IPS DF 6.9 (cell line): ENCODE measurements at places on chromosomes 1 and 21.

GRCh38 chr1:19203440-19203839 lies 6.6 kb downstream of the UBR4 start:
- no peaks in the 10 kb centered on the region; the same call in 1 of the 2 replicates for H3K4me1 ChIP-seq
- no peak overlapping the region for H3K27ac ChIP-seq
- H3K27me3 ChIP-seq: no peaks in the 10 kb centered on the region
- peaks cover 9% of the 10 kb centered on the region; the same call in 1 of the 2 replicates for H3K36me3 ChIP-seq
- no peak for DNase-seq

GRCh38 chr1:67894981-67895735 lies 61.9 kb upstream of the GNG12 start:
- no peak for DNase-seq
- H3K4me1 ChIP-seq: peaks cover 4% of the 10 kb centered on the region; the same call in 1 of the 2 replicates
- H3K36me3 ChIP-seq: no peaks in the 10 kb centered on the region
- no peaks in the 10 kb centered on the region for H3K27me3 ChIP-seq

DNA sequence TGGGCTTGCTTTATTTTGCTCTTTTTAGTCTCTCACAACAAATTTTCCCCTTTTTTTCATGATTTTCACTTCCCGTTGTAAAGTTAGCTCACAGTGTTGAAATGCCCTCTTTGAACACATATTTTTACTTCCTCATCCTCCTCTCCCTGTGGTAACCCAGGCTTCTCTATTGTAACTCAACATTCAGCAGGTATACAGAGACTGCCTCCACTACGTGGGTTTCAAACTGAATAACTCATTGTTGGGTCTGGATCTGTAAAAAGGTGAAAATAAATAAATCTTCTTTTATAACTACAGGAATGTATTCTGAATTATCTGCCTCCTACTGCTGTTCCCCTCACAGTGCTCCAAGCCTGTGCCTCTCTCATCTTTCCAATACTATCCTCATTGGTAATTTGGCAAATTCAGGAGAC lies 166.4 kb downstream of the RUNX1 start:
- H3K27ac ChIP-seq: no peak overlapping the region
- H3K36me3 ChIP-seq: no peaks in the 10 kb centered on the region
- H3K4me3 ChIP-seq: no peak overlapping the region
- peaks cover 33% of the 10 kb centered on the region for H3K27me3 ChIP-seq
- no peak for DNase-seq

- H3K27ac ChIP-seq: no peak overlapping the region
- DNase-seq: no peak
- H3K4me1 ChIP-seq: no peaks in the 10 kb centered on the region
- H3K4me3 ChIP-seq: no peak overlapping the region
- H3K27me3 ChIP-seq: no peaks in the 10 kb centered on the region
These were observed 19.8 kb upstream of the MUTYH start for GRCh38 chr1:45359882-45360513.

GRCh38 chr1:199297174-199297573 lies 658.3 kb downstream of the PTPRC start:
- H3K4me1 ChIP-seq: no peaks in the 10 kb centered on the region
- no peak overlapping the region for H3K27ac ChIP-seq
- no peak for DNase-seq
- H3K36me3 ChIP-seq: no peaks in the 10 kb centered on the region

- H3K4me3 ChIP-seq: peak overlapping the region; percentile 30; the same call in 1 of the 2 replicates
- no peak overlapping the region for H3K27ac ChIP-seq
- H3K36me3 ChIP-seq: no peaks in the 10 kb centered on the region
- H3K27me3 ChIP-seq: no peaks in the 10 kb centered on the region
- H3K4me1 ChIP-seq: no peaks in the 10 kb centered on the region; the same call in 1 of the 2 replicates
- no peak for DNase-seq
These were observed 150.1 kb upstream of the FGGY start for GRCh38 chr1:59146651-59147358.

- no peaks in the 10 kb centered on the region for H3K36me3 ChIP-seq
- H3K4me1 ChIP-seq: no peaks in the 10 kb centered on the region; the same call in 1 of the 2 replicates
- H3K27ac ChIP-seq: no peak overlapping the region
- no peak overlapping the region for H3K4me3 ChIP-seq
- no peak for DNase-seq
- no peaks in the 10 kb centered on the region; the same call in 1 of the 2 replicates for H3K27me3 ChIP-seq
These were observed 37.7 kb downstream of the CD34 start for GRCh38 chr1:207873055-207873890.
